NCI-H460 (cell line): ENCODE measurements at places on chromosomes 3 and 15. TPM values are rescaled to one million over a fixed set of nuclear protein-coding genes. Genes with fewer than 3 reads are reported as not detected.

DNA sequence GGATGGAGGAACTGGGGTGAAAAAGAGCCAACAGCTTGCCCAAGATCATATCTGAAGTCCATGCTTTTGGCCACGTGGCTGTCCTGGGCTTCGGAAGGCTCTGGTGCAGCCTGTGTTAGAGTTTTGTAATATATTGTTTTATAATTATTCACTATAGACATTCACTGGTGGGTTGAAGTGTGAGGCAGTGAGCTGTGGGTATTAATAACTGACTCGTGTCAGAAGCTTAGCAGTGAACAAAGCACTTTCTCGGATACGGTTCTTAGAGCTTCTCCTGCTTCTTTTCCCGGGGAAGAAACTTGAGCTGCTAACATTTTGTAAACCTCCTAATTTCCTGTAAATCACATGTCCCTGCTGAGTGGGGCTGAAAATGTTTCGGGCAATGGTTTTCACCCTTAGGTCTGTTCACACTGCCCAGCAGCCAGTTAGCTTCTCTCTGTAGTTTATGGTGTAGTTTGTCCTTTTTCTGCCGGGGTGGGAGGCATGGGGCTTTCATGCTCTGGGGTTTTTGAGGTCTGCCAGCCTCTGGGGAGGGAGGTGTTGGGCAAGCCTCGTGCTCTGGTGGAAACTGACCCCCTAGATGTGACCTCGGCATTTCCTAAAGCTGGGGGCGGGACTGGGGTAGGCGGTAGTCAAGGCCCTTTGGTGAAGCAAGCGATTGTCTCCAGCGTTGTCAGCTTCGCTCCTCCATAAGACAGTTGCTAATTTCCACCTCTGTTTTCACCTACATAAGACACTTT, 1.7 kb downstream of the MRAS start:
- no peak for DNase-seq

- DNase-seq = no peak
Observed at GRCh38 chr15:56524915-56525314, 60.0 kb upstream of the MNS1 start.

DNA sequence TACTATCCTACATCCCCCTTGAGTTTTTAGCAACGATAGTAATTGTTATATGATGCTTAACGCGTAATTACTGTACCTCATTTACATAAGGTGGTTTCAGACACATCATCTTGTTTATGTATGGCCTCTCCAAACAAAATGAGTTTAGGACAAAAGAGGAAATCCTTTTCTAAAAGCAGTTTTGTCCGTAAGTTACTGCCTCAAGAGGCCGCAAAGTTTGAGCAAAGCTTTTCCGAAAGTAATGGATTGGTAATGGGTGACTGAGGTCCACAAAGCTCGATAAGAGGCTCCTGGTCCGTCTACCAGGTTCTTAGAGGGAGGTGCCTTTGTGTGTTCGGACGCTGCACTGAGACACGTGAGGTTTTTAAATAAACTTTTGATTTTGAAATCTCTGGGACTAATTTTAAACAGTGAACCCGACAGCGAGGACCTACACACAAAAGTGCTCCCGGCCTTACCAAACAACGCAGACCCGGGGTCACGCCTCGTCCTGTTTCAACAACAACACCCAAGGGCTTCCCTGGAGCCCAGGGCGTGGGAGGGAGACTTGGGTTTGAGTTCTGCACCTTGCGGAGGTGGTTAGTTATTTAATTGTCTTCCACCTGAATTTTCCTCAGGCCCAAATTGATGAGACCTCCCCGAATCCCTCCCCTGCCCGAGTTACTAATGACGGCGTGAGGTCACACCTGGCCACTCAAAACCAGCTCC, 456 bp upstream of the C15orf61 start:
- DNase-seq = no peak

Gene ADAMTSL3
- not detected in 2 replicates for total RNA-seq

Gene HESX1
- total RNA-seq = 1.6 TPM in 1 of 2 replicates, not detected in the other

DNA sequence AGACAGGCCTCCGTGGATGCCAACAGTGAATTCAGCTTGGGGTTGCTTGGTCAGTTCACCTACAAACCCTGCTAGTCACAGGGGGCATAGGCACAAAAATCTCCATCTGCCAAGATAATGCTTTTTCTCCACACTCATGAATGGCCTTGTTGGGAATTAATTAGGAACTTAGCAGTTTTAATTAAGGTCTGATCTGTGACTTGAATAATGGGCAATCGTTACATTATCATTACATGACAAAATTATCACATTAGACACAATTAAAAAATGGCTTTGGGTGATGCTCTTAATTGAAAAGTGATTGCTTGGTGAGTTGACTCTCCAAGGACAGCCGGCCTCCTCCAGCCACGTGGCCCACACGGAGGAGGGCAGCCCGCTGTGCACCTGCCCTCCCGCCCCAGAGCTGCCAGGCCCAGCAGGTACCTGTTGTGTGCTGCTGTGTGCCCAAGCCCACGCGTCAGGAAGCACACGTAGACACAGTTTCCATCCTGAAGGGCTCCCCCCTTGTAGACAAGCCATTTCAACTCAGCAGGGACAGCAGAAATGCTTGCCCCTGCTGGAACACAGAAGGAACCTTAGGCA, 274.2 kb downstream of the OCA2 start:
- DNase-seq = no peak

DNA sequence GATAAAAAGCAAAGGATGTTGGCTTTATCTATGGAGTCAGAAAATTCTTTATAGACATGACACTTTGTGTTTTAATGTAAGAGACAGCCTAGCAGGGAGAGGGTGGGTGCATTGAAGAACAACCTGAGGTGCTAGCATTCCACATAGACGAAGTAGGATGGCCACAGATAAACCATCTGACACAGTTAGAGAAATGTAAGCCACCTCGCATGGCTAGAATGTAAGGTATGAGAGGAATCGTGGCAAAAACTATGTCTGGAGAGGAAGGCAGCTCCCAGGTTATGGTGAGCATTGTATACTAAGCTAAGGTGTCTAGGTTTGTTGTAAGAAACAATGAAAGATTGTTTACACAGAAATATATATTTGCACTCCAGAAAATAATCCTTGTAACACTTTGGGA, 194.0 kb upstream of the SLITRK3 start:
- no peak for DNase-seq

DNA sequence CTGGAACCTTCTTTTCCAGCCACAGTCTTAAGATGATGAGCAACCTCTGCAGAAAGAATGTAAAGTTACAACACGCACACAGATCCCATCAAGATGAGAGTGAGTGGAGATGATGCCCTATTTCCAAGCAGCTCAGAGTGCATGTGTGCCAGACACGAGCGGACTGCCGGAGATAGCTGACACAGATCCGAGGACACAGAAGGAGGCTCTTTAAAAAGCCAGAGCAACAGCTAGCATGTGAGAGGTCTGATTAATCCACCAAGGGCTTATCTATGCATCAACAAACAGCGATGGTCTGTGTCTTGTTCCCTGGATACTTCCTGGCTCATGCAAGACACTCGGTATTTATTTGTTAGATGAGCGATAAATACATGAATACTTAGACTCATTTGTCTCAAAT, 128.6 kb upstream of the DLG1 start:
- DNase-seq = no peak

DNA sequence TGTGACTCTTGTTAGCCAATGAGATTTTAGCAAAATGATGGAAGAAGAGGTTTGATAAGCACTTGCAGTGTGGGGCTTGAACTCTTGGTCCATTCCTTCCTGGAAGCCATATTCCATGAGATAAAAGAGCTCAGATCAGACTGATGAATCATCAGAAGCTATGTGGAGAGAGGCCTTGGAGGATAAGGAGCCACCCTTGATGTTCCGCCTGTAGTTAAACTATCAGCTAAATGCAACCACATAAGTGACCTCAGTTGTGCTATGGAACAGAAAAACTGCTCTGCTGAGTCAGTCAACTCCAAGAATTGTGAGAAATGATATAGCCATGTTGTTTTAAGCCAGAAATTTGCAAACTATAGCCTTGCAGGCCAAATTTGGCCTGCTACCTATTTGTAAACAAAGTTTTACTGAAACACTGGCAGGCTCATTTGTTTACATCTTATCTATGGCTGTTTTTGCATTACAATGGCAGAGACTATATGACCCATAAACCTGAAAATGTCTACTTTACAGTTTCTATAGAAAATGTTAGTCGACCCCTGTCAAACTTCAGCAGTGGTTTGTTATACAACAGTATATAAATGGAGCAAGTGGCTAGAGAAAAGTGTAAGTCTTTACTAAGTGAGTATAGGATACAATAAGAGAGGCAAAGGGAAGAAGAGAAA, 27.6 kb upstream of the GAP43 start:
- no peak for DNase-seq

Gene SHISA5
- total RNA-seq = 124 and 139 TPM in 2 replicates

- DNase-seq = no peak
Observed at GRCh38 chr15:50786438-50786837, 20.9 kb upstream of the SPPL2A start.

DNA sequence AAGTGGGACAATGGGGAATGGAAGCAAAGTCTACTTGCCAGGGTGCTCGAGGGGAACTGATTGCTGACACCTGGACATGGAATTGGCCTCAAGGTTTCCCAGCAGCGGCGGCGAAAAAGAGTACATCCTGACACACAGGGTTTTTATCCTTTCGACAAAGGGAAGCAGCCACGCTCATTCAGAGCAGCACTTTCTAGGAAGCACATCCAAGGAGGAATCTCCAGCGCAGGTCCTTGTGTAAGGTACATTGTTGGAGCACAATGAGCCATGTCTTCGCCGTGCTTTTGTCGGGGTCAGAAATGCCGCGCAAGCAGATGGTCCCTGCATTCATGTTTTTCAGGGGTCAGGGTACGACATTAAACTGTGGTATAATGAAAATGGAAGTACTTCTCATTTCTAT, 16.8 kb downstream of the CACNA1D start:
- no peak for DNase-seq

Gene AADACL2
- total RNA-seq = not detected in 2 replicates

GRCh38 chr3:19559724-19560442, 374.1 kb downstream of the EFHB start:
- DNase-seq = no peak

Gene CELF6
- total RNA-seq = 0.10 and 0.32 TPM in 2 replicates

Gene GPR62
- total RNA-seq = not detected in 2 replicates

GRCh38 chr15:38164061-38164460, 88.6 kb upstream of the SPRED1 start:
- no peak for DNase-seq

- DNase-seq = no peak
Observed at GRCh38 chr15:56616551-56616950, 116.8 kb downstream of the ZNF280D start.

Gene CD96
- total RNA-seq = not detected in 2 replicates

DNA sequence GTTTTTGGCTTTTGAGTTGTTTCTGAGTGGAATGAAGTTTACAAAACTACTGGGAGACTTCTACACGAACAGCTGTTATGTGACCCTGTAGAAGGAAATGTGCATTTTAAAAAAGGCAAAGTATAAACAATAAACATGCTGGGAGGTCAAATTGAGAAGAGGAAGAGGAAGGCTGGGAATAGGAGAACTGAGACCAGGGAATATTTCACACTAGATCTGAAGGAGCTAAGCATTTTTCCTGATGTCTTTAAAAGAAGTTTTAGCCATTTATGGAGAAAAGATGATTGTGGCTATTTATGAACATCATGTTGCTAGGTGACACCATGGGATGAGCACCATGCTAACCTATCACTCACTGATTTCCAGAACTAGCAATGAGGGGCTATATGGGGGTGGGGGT, 76.3 kb upstream of the FAM98B start:
- no peak for DNase-seq
